ENCODE measurements at places on chromosomes 7 and 10. TPM values are rescaled to one million over a fixed set of nuclear protein-coding genes. Genes with fewer than 3 reads are reported as not detected.

- no peak for DNase-seq
- H3K27ac ChIP-seq, result no peak overlapping the region
- H3K4me1 ChIP-seq, result no peaks in the 10 kb centered on the region
- H3K4me3 ChIP-seq, result no peak overlapping the region
- H3K27me3 ChIP-seq, result no peaks in the 10 kb centered on the region
- H3K36me3 ChIP-seq, result no peaks in the 10 kb centered on the region
Measured at GRCh38 chr7:139640681-139641080, 117.2 kb downstream of the CLEC2L start.

GRCh38 chr10:12638103-12638502 is 288.8 kb downstream of the CAMK1D start:
- H3K4me1 ChIP-seq, result peaks cover 6% of the 10 kb centered on the region
- no peak overlapping the region for H3K4me3 ChIP-seq
- H3K27me3 ChIP-seq, result no peaks in the 10 kb centered on the region
- H3K27ac ChIP-seq, result no peak overlapping the region
- peak; percentile 85 for DNase-seq

Gene GIMAP7
- polyA plus RNA-seq, result 0.19 TPM

DNA sequence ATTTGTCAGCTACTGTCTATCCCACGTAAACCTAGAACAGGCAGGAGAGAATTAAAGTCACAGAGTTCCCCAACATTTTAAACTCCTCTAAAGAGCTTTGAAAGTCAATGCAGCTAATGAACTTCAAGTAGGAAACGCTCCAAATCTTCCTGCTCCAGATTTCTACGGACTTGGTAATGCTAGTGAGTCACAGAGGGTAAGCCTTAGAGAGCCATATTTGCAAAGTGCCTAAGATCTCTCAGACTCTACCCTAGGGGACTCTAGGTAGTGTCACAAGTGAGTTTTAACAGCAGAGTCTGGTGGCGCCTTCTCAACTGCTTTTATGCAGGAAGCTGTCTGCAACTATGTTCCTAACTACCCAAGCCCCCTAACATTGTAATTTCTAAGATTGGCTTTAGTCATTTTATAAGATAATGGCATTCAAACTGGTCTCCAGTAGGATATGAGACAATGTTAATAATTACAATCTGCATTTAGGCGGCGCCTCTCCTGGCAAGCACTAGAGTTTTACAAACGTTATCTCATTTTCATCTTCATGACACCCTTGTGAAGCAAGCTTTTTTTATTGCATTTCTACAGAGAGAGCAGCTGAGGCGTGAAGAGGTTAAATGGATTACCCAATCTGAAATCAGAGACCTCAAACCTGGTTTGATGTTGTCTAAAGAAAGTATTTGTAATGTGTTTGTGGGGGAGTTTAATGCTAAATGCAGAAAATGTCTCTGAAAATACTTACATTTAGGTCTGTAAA is 22.0 kb upstream of the FZD1 start:
- no peaks in the 10 kb centered on the region for H3K27me3 ChIP-seq
- no peak overlapping the region for H3K4me3 ChIP-seq
- DNase-seq, result no peak
- no peak overlapping the region for H3K27ac ChIP-seq
- peaks cover 22% of the 10 kb centered on the region for H3K4me1 ChIP-seq

Gene PAX4
- polyA plus RNA-seq, result 0.65 TPM

Gene TMEM213
- polyA plus RNA-seq, result not detected

Gene VPS50
- polyA plus RNA-seq, result 10.5 TPM

Gene FAS
- polyA plus RNA-seq, result 7.3 TPM

Gene LHPP
- 23.6 TPM for polyA plus RNA-seq

DNA sequence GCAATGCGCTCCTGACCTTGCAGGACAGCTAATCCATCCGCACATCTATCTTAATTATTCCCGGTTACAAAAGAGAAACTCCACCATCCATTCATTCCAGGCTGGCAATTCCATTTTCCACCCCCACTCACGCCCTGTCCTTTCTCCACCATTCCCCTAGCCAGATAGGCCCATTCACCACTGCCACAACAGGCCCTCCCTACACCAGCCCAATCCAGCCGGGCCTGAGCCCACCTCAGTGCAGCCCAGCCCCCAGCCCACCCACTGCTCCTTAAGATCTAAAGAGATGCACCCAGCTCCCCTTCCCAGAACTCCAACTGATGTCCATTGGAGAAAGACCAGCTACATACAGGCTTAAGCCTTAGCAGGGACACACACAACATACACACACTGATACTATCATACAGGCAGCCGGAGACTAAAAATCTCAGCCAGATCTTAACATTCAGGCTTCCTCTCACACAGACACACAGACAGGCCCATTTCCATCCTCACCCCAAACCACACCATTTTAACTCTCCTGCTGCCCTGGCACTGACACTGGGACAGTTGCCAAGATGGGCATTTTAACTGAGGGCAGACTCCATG is 38.0 kb upstream of the PAX2 start:
- no peak for DNase-seq
- H3K4me1 ChIP-seq, result peaks cover 3% of the 10 kb centered on the region
- H3K4me3 ChIP-seq, result no peak overlapping the region
- no peak overlapping the region for H3K27ac ChIP-seq
- no peaks in the 10 kb centered on the region for H3K36me3 ChIP-seq

DNA sequence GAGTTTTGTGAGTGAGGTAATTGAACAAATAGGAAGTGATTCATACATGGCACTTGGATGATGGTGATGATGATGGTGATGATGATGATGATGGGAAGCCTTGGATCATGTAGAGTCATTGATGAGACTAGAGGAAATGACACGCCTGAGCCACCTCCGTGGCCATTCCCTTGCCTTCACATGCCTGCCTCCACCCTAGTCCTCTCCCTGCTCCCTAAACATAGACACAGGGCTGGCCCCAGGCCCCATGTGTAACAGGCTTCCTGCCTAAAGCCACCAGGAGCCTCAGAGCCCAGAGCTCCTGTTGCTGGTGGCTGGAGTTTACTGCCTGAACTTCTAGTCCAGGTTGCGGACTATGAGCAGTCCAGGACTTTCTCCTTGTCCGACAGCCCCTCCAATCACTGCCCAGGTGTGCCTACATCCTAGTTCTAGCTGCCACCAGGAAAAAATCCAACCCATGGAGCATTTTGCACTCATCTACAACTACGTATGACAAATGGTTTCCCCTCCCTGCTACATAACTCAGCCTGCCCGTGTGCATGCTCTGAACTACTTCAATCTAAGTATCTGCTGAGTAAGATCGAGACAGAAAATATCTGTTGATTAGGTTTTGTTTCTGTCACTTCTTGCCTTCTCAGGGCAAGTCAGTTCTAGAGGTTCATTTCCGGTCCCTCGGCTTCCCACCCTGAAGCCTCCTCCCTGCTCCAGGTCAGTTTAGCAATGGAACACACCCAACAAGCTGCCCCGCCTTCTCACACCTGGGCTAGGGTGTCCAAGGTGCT is 35.5 kb upstream of the KDM7A start:
- no peaks in the 10 kb centered on the region for H3K4me1 ChIP-seq
- no peaks in the 10 kb centered on the region for H3K36me3 ChIP-seq
- DNase-seq, result no peak
- no peaks in the 10 kb centered on the region for H3K27me3 ChIP-seq
- H3K4me3 ChIP-seq, result no peak overlapping the region

GRCh38 chr10:131207584-131208532 is 103.7 kb downstream of the TCERG1L start:
- H3K4me3 ChIP-seq, result no peak overlapping the region
- H3K27me3 ChIP-seq, result no peaks in the 10 kb centered on the region
- no peak for DNase-seq

DNA sequence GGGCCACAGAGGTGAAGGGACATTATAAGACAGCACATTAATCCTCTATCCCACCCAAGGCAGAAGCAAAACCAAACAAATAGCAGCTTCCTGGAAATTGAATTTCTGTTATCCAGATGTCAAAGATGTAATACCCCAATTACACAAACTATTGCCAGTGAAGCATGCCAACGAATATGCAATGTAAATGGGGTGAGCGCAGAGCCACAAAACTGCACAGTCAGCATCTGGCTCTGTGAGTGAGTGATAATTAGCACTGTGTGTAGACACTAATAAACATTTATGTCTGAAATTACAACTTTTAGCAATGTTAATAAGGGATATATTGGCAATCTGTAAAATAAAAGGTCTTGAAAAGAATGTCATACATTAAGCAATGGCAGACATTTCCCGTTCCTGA is 3.2 kb downstream of the BEND7 start:
- no peaks in the 10 kb centered on the region for H3K36me3 ChIP-seq
- H3K27ac ChIP-seq, result no peak overlapping the region

Gene SRRM3
- polyA plus RNA-seq, result 3.1 TPM

GRCh38 chr10:128077155-128077875 is 48.9 kb downstream of the MKI67 start:
- H3K4me3 ChIP-seq, result no peak overlapping the region
- no peak overlapping the region for H3K27ac ChIP-seq
- H3K27me3 ChIP-seq, result no peaks in the 10 kb centered on the region
- H3K36me3 ChIP-seq, result no peaks in the 10 kb centered on the region
- no peaks in the 10 kb centered on the region for H3K4me1 ChIP-seq
- no peak for DNase-seq

DNA sequence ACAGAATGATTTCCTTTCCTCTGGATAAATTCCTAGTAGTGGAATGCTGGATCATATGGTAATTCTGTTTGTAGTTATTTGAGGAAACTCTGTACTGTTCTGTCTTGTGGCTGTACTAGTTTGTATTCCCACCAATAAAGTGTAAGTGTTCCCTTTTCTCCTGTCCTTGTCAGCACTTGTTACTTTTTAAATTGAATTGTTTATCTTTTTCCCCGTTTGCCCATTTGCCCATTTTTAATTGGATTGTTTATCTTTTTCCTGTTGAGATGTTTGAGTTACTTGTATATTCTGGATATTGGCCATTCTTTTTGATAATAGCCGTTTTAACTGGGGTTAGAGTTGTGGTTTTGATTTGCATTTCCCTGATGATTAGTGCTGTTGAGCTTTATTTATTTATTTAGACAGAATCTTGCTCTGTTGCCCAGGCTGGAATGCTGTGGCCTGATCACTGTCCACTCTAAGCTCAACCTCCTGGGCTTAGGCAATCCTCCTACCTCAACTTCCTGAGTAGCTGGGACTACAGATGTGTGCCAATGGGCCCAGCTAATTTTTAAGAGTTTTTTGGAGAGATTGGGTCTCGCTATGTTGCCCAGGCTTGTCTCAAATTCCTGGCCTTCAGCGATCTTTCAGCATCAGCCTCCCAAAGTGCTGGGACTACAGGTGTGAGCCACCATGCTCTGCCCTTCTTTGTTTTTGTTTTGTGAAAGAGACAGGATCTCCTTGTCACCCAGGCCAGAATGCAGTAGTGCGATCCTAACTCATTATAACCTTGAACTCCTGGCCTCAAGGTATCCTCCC is 23.0 kb downstream of the BMPR1A start:
- H3K27me3 ChIP-seq, result no peaks in the 10 kb centered on the region
- H3K27ac ChIP-seq, result no peak overlapping the region
- no peaks in the 10 kb centered on the region for H3K36me3 ChIP-seq
- peaks cover 14% of the 10 kb centered on the region for H3K4me1 ChIP-seq

Gene C7orf33
- polyA plus RNA-seq, result not detected

Gene EPO
- polyA plus RNA-seq, result not detected

DNA sequence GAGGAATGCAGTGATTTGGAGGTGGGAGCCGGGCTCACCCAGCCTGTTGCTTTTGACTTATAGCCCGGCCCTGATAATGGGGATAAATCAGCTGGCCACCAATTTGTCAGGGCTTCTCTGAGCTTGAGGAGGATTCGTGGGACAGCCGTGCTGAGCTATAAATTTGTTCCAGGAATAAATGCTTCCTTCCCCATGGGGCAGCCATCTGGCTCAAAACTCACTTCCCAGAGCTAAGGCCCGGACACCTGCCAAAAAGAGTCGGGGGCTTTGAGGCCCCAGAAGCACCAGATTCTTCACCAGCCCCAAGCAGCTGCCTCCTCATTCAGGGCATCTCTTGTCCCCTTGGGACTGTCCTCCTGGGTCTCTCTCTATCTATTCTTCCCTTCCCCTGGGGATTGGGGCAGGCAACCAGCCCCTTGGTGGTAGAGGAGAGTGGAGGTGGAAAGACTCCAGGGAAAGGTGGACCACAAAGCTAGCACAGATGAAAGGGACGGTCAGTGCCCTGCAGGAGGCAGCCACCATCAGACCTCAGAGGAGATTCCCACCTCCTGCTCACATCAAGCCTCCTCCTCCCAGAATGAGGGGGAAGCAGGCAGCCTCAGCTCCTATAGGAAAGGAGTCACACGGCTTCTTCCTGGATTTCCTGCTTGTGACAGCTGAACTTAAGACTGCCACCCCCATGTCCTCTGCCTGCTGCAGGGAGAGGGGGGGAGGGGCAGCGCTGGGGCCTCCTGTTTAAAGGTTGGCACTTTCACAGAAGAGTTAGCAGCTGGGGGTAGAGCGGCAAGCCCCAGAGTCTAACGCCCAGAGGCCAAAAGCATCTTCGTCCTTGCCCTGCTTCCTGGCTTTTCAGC is 44.2 kb upstream of the LRRC4 start:
- no peak for DNase-seq
- H3K36me3 ChIP-seq, result no peaks in the 10 kb centered on the region
- no peak overlapping the region for H3K27ac ChIP-seq
- no peak overlapping the region for H3K4me3 ChIP-seq
- no peaks in the 10 kb centered on the region for H3K4me1 ChIP-seq
- no peaks in the 10 kb centered on the region for H3K27me3 ChIP-seq

Gene UBTD1
- 37.1 TPM for polyA plus RNA-seq

- peaks cover 22% of the 10 kb centered on the region for H3K4me1 ChIP-seq
- no peak overlapping the region for H3K4me3 ChIP-seq
- no peaks in the 10 kb centered on the region for H3K27me3 ChIP-seq
- DNase-seq, result no peak
- H3K36me3 ChIP-seq, result no peaks in the 10 kb centered on the region
Measured at GRCh38 chr7:130926001-130926691, 192.1 kb upstream of the KLF14 start.

DNA sequence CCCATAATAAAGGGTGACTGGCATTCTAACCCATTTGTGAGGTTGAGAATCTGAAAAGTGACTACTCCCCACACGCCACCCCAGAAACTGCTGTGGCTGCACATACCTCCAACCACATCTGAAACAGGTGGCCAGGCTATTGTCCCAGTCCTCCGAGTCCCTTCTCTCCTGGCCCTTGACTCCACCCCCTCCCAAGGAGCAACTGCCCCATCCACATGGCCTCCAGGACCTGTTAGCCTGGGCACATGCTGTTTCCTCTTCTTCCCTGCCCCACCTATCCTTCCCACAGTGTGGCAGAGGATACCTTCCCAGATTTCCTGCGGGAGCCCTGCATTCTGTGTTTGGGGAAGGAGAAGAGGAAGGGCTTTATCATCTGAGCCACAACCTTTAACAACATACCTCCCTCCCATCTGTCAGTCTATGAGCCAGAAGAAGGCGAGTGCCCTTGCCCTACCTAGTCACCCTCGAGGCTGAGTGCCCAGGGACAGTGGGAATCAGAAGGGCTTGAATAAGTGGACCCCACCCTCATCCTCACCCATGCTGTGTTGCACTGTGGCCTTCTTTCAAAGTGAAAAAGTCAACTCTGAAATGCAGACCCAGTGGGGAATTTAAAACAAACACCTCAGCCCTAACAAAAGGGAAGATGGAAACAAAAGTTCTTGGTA is 11.9 kb downstream of the STEAP1B start:
- H3K36me3 ChIP-seq, result no peaks in the 10 kb centered on the region
- no peak overlapping the region for H3K27ac ChIP-seq
- H3K4me3 ChIP-seq, result no peak overlapping the region

Gene CDH23
- 1.5 TPM for polyA plus RNA-seq

Gene CALML5
- polyA plus RNA-seq, result not detected

GRCh38 chr10:127283576-127283975 is 87.2 kb upstream of the INSYN2A start:
- no peak overlapping the region for H3K4me3 ChIP-seq
- H3K4me1 ChIP-seq, result peaks cover 5% of the 10 kb centered on the region
- H3K36me3 ChIP-seq, result no peaks in the 10 kb centered on the region
- H3K27ac ChIP-seq, result no peak overlapping the region
- no peak for DNase-seq

All from hepatocyte (in vitro differentiated cells).